Muscle of leg (tissue), 16 donors: ENCODE measurements at places on chromosomes 6 and 20. TPM values are rescaled to one million over a fixed set of nuclear protein-coding genes. Genes with fewer than 3 reads are reported as not detected.

DNA sequence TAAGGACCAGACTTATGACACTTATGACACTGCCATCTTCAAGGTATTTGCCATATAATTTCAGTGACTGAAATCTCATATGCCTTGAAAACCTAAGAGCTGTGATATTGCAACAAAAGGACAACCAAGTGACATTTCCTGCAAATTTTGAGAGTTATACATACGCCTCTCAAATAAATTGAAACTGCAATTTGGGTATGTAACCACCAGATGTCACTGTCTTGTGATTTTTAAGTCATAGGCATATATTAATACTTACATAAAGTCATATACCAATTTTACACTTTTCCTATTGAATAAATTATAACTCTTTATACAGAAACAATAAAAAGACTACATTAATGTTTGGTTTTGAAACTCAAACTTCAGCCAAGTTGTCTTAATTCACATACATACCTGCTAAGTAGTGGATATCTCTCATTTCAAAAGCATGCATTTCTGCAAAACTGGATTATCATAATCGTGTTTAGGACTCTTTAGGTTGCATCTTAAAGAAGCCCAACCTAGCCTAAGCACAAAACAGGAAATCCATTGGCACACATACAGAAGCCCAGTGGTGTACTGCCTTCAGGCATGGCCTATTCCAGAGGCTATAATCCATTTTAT, 180.2 kb downstream of the PACRG start:
- H3K4me3 ChIP-seq, result no peak overlapping the region
- H3K36me3 ChIP-seq, result no peaks in the 10 kb centered on the region
- H3K4me1 ChIP-seq, result no peaks in the 10 kb centered on the region
- DNase-seq, result no peak
- H3K27me3 ChIP-seq, result peaks cover 2% of the 10 kb centered on the region

The SIRPB2 gene
- 0.84 TPM for total RNA-seq

GRCh38 chr20:7025635-7026034, 258.1 kb downstream of the BMP2 start:
- H3K4me3 ChIP-seq, result no peak overlapping the region
- H3K27ac ChIP-seq, result no peak overlapping the region
- H3K27me3 ChIP-seq, result no peaks in the 10 kb centered on the region
- no peak for DNase-seq
- H3K4me1 ChIP-seq, result no peaks in the 10 kb centered on the region
- H3K36me3 ChIP-seq, result no peaks in the 10 kb centered on the region

- no peak overlapping the region for H3K4me3 ChIP-seq
- peaks cover 12% of the 10 kb centered on the region for H3K4me1 ChIP-seq
- H3K27me3 ChIP-seq, result no peaks in the 10 kb centered on the region
These were observed 203.3 kb downstream of the ARID1B start for GRCh38 chr6:156980515-156980914.

- no peak for DNase-seq
- H3K4me1 ChIP-seq, result no peaks in the 10 kb centered on the region
- H3K27ac ChIP-seq, result no peak overlapping the region
- no peak overlapping the region for H3K4me3 ChIP-seq
- H3K36me3 ChIP-seq, result no peaks in the 10 kb centered on the region
These were observed 221.5 kb upstream of the DEFB112 start for GRCh38 chr6:50271266-50271665.

GRCh38 chr6:117494694-117495318, 12.3 kb downstream of the DCBLD1 start:
- H3K36me3 ChIP-seq, result no peaks in the 10 kb centered on the region
- H3K27ac ChIP-seq, result peak overlapping the region; percentile 70
- no peaks in the 10 kb centered on the region for H3K4me1 ChIP-seq
